ENCODE measurements at places on chromosomes 4 and X. TPM values are rescaled to one million over a fixed set of nuclear protein-coding genes. Genes with fewer than 3 reads are reported as not detected.

The PUDP gene
- 33.7 TPM for total RNA-seq

The DCAF12L1 gene
- 0.10 TPM for total RNA-seq

The ZNF718 gene
- total RNA-seq: 15.1 TPM

DNA sequence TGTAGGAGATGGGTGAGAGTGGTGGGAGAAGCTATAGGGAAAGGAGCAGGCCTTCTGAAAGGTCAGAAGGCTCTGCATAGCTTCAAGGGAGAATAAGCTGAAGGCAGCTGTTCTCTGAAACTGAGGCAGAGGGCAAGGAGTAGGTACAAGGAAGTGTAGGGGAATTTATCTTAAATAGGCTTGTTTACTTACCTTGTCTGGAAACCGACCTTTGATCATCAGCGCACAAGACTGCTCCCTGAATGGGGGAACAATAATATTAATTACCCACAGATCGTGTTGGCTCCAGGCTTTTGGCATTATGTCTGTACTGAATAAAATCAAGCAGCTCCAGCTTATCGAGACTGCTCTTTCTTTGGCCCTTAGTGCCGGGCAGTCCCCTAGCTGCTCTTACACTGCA lies 175.5 kb upstream of the MAGEB16 start:
- no peak for DNase-seq

- DNase-seq: no peak
Observed at GRCh38 chr4:164807611-164808010, 53.7 kb downstream of the SMIM31 start.

DNA sequence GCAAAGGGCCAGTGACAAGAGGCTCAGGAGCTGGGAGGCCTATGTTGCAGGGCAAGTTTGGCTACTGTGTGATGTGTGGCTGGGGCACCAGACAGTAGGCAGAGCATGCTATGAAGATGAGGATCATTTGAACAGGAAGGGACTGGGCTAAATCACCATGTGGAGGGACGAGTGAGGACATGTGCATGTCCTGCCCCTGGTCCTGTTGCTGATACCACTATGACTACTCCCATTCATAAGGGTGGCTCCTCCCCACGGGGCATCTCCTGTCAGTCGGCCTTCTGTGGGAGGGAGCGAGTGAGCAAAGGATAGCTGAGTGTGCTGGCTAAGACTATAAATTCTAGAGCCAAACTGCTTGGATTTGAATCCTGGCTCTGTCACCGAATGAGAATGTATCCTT lies 139.2 kb downstream of the TMEM164 start:
- no peak for DNase-seq

The HTN3 gene
- total RNA-seq: not detected

The TMEM271 gene
- not detected for total RNA-seq

- DNase-seq: no peak
Observed at GRCh38 chr4:159555873-159556272, 453.0 kb downstream of the RAPGEF2 start.

DNA sequence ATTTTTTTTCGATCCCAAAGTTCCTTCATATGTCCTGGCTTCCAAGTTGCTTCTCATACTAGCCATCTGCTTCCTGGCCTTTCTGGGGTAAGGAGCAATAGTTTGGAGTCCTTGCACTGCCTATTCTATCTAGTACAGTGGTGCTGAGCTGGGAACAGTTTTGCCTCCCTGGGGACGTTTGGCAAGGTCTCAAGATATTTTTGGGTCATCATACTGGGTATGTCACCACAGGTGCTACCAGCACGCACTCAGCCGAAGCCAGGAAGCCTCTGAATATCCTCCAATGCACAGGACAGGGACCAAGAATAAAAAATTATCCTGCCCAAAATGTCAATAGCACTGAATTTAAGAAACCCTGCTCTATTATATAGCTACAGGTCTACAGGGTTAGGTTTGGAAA lies 35.4 kb upstream of the TMSB15B start:
- no peak for DNase-seq

Measured in ureter (tissue), 1 donor.